ENCODE measurements at places on chromosomes 3 and 15.

GRCh38 chr3:9194509-9195184 lies 54.8 kb downstream of the SRGAP3 start:
- no peak for DNase-seq

DNA sequence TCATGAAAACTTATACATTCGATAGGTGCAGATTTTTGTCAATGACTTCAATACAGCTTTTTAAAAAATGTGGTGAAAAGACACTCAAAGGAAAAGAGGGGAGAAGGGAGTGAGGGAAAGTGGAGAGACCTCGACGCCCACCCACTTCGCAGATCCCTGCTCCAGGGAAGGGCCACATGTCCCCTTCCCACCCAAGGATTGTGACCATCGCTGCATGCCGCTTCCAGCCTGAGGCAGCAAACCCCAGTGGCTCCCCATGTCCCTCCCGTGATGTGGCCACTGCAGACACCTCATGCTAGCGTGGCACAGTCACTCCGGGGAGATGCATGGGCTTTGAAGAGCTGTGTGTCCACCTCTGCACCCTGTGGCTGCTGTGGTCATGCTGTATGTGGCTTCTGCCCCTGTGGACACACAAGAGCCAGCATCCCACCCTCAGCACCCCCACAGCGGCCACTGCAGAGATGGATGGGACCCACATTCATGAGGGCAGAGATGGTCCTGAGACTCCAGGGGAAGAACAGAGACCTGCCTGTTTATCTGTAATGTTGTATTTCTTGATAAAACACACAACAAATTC lies 230.2 kb downstream of the OCA2 start:
- no peak for DNase-seq

DNA sequence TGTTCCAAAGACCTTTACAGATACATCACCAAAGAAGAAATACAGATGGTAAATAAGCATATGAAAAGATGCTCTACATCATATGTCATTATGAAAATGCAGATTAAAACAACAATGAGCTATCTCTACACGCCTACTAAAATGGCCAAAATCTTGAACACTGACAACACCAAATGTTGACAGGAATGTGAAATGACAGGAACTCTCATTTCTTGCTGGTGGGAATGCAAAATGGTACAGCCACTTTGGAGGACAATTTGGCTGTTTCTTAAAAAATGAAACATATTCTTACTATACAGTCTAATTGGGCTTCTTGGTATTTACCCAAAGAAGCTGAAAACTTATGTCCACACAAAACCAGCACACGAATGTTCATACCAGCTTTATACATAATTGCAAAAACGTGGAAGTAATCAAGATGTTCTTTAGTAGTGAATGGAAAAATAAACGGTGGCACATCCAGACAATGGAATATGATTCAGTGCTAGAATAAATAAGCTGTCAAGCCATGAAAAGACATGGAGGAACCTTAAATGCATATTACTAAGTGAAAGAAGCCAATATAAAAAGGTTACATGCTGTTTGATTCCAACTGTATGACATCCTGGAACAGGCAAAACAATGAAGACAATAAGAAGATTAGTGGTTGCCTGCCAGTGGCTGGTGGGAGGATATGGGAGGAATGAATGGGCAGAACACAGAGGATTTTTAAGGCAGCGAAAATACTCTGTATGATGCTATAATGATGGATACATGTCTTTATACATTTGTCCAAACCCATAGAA lies 81.3 kb upstream of the NEDD4 start:
- DNase-seq: no peak

- DNase-seq: no peak
Observed at GRCh38 chr15:98875309-98875708, 132.3 kb downstream of the PGPEP1L start.

- no peak for DNase-seq
Observed at GRCh38 chr3:43728947-43729346, 38.2 kb downstream of the ABHD5 start.

DNA sequence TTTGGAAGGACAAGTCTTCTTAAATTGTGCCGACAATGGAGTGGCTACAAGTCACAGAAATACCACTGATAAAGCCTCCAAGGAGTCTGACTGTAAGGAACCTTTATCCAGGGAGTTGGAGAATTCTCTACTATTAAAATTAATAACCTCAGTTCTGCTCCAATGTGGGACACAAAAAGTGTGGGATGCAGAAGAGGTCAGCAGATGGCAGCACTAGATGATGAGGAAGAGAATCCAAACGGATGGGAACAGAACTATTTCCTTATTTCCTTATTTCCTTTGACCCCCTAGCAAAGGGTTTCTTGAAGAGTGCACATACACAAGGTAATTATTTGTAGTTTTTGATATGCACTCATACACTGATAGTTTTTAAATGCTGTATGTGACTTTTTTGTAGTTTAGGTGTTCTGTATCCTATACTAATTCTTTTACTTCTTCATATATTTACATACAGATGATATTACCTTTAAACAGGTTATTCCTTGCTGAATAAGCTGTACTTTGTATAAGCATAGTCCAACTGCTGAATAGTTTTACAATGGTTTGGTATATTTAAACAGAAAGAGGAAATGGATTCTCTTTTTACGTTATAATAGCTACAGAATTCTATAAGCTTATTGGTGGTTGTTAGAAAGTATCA lies 25.6 kb upstream of the NLGN1 start:
- DNase-seq: no peak

DNA sequence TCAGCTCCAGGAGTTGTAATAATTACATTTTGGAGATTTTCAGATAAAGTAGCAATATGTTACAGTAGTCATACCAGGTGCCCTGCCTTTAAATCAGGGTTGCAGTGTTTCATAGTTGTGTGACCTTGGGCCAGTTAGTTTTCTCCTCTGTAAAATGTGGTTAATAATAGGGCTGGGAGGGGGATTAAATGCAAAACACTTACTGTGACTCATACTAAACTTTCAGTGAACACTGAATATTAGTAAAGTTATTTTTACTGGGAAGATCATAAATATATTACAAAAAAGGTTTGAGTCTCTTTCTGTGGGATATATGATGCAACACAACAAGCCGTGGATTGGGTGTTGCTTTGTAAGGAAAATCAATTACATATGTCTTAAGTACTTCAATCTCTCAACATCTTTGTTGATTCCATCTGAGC lies 1.1 kb upstream of the EBLN2 start:
- DNase-seq: no peak

DNA sequence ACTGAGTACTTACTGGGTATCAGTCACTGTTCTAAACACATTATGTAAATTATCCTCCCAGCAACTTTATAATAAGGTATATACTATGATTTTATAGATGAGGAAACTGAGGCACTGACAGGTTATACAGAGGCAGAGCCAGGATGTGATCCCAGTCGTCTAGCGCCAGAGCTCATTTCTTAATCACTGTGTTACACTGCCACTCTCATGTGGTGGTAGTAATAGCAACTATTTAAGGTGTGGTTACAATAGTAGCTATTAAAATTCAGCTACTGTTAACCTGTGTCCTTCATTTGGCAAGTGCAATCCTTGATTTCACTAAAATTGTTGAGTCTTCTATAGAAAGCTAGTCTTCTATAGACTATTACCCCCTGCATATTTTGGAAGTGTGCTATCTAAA lies 43.1 kb upstream of the TRPC1 start:
- DNase-seq: no peak

DNA sequence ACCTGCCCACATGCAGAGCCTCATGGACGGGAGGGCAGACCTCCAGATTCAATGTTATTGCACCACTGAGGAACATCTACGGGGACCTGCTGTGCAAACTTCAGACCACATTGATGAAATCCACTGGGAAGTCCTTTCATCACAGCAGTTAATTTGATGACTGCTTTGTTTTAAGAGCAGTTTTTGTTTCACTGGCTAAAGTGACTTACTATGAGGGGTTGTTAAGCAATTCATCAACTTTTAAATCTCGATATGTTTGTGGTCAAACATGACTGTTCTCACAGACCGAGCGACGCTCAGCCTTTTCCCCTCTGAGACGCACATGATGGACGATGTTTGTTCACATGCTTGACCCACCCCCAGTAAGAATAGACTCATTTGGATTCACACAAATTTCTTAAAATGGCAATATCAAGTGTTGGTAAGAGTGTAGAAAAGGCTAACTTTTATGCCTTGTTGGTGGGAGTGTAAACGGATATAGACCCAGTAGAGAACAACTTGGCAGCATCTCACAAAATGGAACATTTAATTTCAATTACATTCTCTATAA lies 35.9 kb upstream of the IREB2 start:
- no peak for DNase-seq

- DNase-seq: no peak
Observed at GRCh38 chr3:197212290-197212689, 86.1 kb downstream of the DLG1 start.

Measured in esophagus squamous epithelium (tissue), 5 donors.